ENCODE measurements at places on chromosomes 16 and 17.

GRCh38 chr17:78179372-78179771 is 7.5 kb downstream of the TK1 start:
- DNase-seq: no peak

DNA sequence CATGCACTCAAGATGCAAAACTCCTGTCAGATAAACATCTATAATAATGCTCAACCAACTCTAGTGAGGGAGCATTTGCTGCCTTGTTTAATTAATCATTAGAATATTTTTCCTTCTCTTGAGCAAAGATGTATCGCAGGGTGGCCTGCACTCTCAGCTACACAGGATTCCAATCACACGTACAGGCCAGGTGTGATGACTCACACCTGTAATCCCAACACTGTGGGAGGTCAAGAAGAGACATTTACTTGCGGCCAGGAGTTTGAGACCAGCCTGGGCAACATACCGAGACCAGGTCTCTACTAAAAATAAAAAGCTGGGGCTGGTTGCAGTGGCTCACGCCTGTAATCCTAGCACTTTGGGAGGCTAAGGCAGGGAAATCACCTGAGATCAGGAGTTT is 49.1 kb downstream of the ARHGAP17 start:
- no peak for DNase-seq

- DNase-seq: no peak
These were observed 15.9 kb upstream of the TNS4 start for GRCh38 chr17:40517286-40517662.

- no peak for DNase-seq
These were observed 18.8 kb downstream of the TAC4 start for GRCh38 chr17:49829026-49829425.

All from left ventricle myocardium superior (tissue), 1 donor.